ENCODE measurements at places on chromosomes 4 and X.

DNA sequence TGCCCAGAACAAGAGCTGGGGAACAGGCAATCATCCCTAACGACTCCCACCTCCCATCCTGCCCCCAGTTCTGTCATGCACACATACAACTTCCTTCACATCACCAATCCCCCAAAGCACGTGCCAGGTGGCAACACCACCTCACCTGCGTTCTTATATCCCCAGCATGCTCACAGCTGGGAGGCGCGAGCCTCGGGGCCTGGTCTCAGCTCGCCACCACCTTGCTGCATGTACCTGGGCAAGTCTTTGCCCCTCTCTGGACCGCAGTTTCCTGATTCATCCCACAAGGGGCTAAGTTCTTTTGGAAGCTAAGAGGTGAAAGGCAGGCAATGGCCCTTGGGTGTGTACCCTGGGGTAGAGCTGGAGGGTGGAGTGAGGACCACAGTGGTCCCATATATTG is 119.2 kb upstream of the PJA1 start:
- no peak for DNase-seq

DNA sequence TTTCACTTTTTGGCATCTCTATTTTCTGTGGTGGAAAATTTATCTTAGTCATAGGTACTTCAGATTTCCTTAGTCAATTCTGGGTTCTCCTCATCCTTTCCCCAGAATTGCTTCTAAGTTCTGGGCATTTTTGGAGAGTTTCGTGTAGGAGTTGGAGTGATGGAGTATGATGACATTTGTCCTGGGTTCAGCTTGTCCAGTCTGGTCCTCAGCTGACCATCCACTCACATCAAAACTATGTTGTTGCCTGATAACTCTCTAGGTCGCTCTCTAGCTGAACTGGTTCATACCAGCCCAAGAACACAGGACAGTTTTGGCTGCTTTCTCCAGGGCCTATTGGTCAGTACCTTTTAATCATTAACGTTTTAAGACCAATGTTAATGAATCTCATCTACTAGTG is 13.2 kb downstream of the PTTG2 start:
- DNase-seq, result no peak

DNA sequence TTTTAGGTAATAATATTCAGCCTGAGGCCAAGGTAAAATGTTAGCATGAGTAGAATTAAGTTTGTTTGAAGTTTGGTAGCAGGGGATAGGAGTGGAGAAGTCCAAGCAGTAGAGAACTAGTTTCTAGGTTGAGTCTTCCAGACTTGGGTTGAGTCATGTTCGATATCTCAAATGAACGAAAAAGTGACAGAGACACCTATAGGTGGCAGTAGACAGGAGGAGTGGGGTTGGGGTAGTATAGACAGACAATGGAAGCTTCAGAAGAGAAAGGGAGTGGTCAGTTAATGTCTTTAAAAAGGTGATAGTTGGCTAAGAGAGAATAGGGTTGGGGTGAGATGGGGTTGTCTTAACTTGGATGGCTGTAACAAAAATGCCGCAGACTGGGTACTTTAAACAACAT is 58.7 kb upstream of the EMCN start:
- DNase-seq, result peak; percentile 9

GRCh38 chr4:12472087-12472486 is 1012.1 kb downstream of the RAB28 start:
- DNase-seq, result no peak

DNA sequence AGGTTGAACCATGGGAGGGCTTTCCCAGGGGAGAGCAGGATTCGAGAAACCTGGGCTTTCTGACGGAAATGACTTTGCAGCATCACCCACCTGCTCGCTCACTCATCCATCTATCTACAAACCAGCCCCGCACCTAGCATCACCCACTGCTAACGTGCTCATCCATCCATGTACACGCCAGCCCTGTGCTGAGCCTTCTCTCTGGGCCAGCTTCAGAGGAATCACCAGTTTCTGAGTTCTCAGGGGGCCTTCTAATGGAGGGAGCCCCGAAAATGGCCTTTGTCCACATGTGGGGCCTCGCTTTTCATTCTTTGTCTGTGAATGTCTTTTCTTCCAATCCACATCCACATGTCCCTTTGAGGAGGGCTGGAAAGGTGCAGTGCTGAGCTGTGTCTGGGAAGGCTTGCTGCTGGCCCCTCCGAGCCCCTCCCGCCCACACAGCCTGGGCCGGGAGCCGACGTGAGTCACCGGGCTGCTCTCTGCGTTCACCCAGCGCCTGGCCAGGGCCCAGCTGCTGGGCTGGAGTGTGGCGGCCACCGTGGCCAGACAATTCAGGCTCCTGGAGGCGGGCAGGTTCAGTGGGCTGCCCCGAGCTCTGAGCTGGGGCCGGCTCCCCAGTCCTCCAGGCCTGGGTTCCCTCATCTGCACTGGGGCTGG is 14.7 kb downstream of the SORCS2 start:
- no peak for DNase-seq

GRCh38 chr4:63361066-63361465 is 1048.2 kb downstream of the TECRL start:
- no peak for DNase-seq

- DNase-seq, result peak; percentile 16
These were observed 8.8 kb downstream of the DDX53 start for GRCh38 chrX:23008431-23009099.

- DNase-seq, result no peak
These were observed 1.6 kb downstream of the PAPSS1 start for GRCh38 chr4:107718351-107718965.

Measured in Kasumi-1 (cell line).